ENCODE measurements at places on chromosomes 5 and 9. TPM values are rescaled to one million over a fixed set of nuclear protein-coding genes. Genes with fewer than 3 reads are reported as not detected.

DNA sequence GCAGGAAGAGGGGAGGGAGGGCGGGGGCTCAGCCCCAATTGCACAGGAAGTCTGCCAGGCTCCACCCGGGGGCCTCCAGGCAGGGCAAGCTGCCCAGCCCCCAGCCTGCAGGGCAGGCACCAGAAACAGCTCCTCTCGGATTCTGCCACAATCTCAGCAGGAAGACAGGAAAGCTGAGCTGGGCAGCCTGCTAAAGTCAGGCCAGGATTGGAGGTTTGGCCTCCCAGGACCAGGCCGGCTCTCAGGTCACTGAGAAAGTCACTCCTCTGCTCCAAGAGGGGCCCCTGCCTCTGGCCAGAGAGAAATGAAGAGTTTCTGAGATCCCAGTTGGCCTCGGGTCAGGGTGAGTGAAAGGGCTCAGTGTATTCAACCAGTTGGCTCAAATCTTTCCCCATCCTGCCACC lies 54.6 kb upstream of the STXBP1 start:
- peak; percentile 89 for DNase-seq

Gene HAPLN1
- not detected for total RNA-seq

Gene CCDC180
- 0.03 TPM for total RNA-seq

- peak; percentile 69 for DNase-seq
Observed at GRCh38 chr5:1167728-1168709, 33.4 kb upstream of the SLC6A19 start.

- DNase-seq = peak; percentile 30
Observed at GRCh38 chr9:123883634-123884033, 46.3 kb downstream of the DENND1A start.

DNA sequence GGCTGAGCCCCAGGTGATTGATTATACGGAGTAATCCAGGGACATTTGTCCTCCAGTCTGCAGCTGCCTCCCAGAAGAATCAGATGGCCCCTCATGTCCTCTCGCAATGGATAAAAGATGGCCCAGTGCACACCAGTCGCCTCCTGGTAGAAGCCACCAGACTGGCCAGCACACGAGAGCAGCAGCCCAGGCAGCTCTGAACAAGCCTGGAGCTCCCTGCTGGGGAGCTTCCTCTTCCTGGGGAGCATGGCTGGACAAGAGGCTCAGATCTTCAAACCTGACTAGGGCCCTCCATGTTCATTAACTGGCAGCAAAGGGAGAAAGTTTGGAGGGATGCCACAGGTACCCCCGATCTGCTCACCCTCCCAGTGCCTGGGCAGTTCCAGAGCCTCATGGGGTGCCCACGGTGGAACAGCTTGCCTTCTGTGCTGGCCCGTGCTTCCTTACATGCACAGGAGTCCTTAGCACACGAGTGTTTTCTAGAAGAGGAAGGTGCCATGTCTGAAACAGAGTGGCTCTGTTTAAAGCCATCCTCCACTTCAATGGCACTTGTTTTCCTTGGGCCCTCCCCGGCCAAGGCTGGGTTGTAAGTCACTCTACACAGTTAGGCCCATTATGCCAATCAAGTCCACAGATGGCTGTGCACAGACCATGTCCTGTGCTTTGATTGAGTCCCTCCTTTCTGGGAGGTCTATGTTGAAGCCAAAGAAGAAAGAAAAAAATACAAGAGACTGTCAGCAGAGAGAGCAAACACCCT lies 75.6 kb downstream of the PRRT1B start:
- no peak for DNase-seq

DNA sequence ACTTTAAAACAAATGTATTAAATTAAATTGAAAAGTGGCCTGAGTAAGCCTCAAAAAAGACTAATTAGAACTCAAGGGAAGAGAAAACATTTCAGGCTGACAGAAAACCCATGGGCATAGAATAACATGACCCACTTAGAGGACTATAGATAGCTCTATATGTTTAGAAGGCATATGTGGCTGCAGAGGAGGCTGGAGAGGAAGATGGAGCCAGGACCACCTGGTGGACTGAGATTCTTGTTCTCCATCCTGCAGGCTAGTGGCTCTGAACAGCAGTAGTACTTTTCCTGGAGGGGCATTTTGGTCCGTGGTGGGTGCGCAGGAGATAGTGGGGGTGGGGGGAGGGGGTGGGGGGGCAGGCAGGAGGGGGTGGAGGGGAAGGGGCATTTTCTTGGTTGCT lies 10.3 kb upstream of the NPR2 start:
- DNase-seq = no peak

DNA sequence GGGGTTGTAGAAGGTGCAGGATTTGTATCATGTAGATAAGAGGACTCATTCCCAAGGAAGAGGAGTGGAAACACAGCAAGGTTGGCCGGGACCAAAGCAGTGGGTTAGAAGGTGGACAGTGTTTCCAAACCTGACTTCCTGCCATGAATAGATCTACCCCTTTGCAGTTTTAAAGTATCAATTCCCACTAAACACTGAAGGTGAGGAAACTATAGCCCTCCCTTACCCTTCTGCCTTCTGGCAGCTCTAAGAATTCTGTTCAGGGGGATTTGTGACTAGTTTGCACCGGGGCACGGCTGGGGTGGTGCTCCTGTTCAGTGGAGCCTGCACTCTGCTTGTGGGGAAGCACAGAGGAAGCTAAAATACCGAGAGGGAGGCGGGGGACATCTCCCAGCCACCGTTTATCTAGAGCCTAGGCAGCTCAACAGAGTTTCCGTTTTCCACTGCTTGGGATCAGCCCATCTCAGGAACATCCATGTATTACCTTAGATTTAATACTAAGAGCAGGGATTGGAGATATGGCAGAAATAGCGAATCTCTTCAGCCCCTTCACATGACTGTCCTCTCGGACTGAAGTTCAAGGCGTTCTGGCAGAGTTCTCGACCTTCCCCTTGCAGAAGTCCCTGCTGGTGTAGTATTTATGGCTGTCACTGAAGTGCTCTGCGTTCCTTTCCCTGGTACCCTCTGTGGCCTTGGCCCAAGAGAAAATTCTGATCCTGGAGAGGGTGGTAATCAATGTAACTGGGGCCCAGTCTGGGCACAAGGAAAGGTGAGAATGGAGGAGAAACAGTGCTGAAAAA lies 5.4 kb downstream of the ISL1 start:
- DNase-seq = no peak

- no peak for DNase-seq
Observed at GRCh38 chr9:23728736-23729135, 97.3 kb downstream of the ELAVL2 start.

Data from HT1080 (cell line).